ENCODE measurements at places on chromosomes 7 and 10.

DNA sequence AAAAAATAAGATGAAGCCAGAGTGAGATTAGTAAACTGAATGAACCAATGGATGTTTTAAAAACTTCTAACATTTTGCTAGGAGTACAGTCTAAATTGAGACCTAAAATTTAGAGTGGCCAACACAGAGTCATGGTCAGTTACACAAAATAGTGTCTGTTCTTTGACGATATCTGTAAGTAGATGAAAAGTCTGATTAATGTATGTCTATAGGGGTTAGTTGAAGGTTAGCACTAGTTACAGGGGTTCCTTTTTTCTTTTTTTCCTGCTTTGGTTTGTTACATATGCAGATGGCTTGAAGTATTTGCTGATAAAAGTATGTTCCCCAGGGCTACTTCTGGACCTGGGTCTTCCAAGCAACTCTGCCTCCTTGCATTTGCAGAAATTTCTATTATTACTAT lies 90.1 kb upstream of the MTPN start:
- DNase-seq: no peak

- DNase-seq: peak; percentile 5
Observed at GRCh38 chr7:37230221-37230620, 218.4 kb downstream of the ELMO1 start.

DNA sequence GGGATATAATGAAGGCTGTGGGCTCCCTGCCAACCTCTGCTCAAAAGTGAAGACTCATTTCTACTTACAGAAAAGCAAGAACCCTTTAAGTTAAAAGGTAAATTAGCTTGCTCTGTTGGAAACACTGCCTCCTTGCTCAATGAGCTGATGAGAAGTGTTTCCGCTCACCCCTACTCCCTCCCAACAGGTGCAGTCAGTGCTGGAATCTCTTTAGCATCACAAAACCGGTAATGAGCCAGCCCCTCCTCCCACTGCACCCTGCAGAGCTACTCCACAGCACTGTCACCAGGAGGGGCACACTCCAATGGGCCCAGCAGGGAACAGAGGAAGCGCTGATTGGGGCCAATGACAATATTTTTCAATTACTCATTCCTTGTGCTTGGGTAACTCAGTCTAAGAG lies 262.5 kb downstream of the TCERG1L start:
- DNase-seq: no peak

DNA sequence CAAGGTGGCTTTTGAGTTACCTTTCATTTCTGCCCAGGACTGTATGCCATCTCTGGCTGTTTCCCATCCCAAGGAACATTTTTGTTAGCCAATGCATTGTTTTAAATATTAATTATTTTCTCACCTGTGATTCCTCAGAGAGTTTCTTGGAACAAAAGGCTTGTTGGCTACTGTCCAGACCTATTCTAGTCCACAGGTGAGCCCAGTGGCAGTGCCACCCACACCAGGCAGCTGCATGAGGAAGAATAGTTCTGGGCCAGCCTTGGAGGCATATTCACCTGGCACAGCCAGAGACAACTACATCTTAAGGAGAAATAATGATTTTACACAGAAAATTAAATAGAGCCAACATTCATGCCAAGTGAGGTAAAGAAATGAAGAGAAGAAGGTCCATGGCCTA lies 123.9 kb downstream of the C1GALT1 start:
- no peak for DNase-seq
